ENCODE measurements at places on chromosomes 5 and 9.
A peak's percentile ranks its signal among the peaks of the same experiment; 100 is the strongest.

DNA sequence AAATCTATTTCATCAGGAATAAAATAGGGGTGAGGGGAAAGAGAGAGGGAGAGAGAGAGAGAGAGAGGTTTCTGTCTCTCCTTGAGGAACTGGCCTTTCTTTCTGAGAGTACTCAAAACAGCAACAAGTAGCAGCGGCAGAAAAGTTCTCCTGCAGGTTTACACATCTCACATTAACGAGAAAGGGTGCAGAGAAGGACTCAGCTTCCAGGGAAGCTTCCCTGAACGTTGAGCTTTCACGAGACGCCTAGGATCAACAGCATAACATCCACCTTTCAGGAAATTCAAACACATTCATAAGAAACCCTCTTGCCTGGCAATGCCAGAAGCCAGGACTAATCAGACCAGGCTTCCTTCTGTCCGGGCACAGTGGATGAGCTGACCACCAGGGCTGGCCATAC, 162.9 kb downstream of the ZDHHC21 start:
- no peak for DNase-seq

DNA sequence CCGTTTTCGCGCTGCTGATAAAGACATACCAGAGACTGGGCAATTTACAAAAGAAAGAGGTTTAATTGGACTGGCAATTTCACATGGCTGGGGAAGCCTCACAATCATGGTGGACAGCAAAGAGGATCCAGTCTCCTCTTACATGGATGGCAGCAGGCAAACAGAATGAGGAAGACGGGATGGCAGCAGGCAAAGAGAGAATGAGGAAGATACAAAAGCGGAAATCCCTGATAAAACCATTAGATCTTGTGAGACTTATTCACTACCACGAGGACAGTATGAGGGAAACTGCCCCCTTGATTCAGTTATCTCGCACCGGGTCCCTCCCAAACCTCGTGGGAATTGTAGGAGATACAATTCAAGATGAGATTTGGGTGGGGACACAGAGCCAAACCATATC, 95.0 kb downstream of the OSTF1 start:
- DNase-seq: no peak

GRCh38 chr5:79224286-79224984, 11.5 kb upstream of the JMY start:
- no peak for DNase-seq

DNA sequence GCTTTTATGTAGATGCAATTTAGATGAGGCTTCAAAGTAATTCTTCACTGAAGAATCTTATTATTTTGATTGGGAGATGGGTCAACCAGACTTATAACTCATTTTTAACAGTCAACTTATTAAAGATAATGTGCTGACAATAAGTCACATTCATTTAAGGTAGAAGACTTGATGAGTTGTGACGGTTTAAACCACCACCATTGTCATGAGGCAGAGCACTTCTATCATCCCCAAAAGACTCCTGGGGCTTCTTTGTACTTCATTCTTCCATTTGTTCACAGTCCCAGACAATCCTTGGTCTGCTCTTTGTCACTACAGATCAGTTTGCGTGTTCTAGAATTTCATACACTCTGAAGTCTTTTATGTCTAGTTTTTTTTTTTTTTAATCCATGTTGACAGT, 346.1 kb downstream of the RASEF start:
- DNase-seq: no peak

- DNase-seq: no peak
These were observed 483.4 kb downstream of the PLK2 start for GRCh38 chr5:57976506-57976905.

DNA sequence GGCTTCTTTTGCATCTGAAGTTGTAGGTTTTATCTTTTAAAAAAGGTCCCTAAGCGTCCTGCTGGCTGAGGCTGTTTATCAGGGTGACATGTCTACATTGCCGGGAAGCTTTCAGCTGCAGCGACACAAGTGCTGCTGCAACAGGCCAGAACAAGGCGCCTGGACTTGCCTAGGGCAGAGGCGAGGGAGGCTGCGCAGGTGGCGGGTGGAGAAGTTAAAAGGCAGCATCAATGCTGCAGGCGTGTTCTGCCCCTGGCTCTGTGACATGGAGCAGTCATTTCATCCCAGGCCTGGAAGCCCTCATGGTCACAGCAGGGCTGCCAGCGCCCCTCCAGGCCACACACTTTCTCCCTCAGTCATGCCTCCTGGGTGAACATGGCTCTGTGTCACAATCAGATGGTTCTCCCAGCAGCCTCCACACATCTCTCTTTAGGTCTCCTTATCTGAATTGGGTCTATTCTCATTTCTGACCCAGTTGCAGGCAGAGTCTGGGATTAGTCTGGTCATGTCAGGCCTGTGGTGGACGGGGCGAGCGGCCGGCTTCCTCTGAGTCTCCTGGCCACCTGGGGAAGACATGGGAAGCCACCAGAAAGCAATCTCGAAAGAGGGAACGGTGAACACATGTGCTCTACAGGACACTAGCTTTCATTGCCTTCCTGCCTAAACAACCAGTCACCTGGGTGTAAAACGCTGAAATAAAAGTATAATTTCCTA, 41.3 kb downstream of the IRX2 start:
- no peak for DNase-seq

DNA sequence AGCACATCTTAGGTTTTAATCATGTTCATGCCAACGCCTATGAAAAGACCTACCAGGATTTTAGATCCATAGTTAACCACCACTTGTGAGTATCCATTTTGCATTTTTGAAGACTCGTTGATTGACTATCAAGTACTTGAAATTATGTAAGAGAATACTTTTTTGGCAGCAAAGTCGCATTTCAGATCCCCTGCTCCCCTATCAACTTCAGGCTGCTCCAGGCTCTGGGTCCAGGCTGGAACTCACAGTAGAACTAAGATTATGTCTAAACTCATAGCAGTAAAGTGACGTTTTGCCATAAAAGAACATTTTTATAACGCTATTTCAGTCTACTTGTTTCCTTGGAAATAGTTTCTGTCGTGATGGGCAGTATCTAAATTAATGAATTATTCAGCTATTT, 267.7 kb downstream of the FANCC start:
- no peak for DNase-seq

- DNase-seq: no peak
These were observed 59.5 kb downstream of the ADGRV1 start for GRCh38 chr5:90618071-90618470.

DNA sequence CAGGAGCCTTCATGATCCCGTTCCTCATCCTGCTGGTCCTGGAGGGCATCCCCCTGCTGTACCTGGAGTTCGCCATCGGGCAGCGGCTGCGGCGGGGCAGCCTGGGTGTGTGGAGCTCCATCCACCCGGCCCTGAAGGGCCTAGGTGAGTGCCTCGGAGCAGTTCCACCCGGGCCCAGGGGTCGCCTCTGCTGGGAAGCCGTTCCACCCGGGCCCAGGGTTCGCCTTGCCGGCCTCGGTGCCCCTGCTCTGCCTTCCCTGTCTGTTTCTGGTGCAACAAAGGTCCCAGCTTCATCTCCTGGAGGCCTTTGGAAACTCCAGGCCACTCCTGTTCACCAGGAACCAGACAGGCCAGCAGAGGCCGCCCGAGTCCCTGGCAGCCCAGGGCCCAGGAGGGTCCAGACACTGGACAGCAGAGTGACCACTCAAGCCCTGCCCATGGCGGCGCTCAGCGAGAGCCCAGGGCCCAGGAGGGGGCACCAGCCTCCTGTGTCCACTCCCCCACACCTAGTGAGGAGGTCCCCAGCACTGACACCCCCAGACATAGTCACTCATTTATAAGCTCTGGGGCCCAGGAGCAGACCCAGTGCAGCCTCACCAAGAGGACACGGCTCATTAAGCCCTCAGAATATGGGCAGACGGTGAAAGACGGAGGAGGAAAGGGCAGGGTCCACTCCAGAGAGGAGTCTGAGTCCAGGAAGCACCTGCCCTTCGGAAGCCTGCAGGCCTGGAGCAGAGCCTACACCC, 7.5 kb downstream of the SLC6A19 start:
- no peak for DNase-seq

GRCh38 chr5:58925627-58926540, 343.0 kb downstream of the RAB3C start:
- peak; percentile 25 for DNase-seq

DNA sequence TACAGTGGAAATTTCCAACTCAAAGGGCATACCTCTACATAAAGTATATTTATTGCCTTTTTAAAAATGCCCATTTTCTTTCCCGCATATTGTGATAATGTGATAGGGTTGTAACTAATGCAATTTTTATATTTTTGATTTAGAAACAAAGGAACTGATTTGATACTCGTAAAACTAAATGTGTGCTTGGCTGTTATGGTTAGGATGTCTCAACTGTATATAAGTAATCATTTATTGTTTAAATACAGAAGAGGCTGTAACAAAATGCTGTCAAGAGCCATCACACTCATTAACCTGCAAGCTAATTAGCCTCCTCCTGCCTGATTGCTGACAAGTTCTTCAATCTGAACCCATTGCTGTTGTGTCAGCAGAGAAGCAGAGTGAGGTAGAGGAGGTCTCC, 149.2 kb downstream of the PBX3 start:
- DNase-seq: no peak

DNA sequence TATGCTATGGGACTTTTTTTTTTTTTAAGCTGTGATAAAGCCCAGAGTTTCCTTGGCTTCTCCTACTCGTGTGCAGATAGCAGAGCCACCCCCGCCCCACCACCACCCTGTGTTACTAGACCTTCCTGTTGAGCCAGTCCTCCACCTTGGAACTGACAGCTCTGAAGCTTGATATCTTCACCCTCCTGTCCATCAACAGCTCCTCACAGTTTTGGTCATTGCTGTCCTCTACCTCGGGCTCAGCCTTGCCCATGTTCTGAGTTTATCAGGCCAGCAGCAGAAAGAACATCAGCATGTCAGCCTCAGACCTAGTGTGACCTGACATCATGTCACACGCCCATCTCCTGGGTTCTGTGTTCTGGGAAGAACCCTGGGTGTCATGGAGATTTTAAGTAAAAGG, 167.1 kb upstream of the RAI14 start:
- DNase-seq: no peak

GRCh38 chr5:6080930-6081726, 297.2 kb downstream of the MED10 start:
- DNase-seq: no peak

DNA sequence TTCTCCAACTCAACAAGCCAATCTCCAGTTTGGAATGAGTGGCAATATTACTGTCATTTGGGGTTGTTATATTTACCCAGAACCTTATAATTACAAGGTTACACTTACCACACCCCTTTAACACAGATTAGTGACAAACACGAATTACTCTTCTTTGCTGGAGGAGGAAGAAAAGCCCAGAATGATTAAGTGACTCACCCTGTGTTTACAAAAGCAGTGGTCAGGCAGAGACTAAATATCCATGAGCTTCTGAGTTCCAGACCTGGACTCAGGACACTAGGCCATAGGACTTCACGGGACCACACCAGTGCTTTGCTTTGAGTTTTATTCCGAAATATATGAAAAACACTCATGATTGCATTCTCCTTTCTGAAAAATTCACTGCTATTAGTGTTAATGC, 370.8 kb downstream of the TLE1 start:
- no peak for DNase-seq

- DNase-seq: no peak
These were observed 69.8 kb downstream of the SGCD start for GRCh38 chr5:156396830-156397081.

DNA sequence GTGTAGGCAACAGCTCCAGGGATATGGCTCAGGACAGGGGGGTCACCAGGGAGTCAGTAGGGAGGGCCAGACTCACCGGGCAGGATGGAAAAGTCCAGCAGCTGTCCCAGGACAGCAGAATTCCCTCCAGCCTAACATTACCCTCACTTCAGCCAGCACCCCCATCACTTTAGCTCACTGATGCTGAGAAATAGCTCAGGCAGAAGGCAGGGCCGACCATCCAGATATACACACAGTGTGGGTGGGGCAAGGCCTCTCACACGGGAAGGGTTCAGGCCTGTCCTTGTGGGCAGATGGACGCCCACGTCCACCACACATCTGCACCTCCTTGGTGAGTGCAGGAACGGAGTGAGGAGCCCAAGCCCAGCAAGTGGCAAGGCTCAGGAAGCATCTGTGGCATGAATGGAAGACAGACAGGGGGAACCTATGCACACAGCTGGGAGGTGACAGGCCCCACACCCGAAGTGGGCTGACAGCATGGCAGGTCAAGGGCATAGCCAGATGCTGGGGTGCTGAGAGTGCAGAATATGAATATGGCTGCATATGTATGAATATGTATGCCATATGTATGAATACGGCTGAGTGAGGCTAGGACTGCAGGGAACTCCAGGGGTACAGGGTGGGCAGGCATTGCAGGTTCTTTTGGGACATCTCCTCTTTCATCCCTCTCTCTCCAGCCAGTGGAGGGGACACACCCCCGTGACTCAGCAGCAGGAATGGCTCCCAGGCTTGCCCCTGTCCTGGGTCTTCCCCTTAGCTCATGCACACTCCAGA, 17.0 kb downstream of the BICD2 start:
- DNase-seq: no peak

DNA sequence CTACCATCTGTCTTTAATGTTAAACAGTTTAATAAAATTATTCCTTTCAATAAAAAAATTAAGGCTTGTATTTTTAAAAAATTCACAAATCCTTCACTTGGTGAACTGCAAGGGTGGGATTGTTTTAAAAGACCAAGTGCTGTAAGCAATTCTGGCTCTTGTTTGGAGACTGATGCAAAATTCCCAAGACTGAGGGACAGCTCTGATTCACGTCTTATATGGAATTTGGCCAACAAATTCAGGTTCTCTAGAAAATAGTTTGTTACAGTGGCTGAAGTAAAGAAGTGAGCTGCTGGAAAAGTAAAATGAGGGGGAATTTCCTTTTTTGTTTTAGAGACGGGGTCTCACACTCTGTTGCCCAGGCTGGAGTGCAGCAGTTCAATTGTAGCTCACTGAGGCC, 58.3 kb downstream of the PRELID2 start:
- no peak for DNase-seq

DNA sequence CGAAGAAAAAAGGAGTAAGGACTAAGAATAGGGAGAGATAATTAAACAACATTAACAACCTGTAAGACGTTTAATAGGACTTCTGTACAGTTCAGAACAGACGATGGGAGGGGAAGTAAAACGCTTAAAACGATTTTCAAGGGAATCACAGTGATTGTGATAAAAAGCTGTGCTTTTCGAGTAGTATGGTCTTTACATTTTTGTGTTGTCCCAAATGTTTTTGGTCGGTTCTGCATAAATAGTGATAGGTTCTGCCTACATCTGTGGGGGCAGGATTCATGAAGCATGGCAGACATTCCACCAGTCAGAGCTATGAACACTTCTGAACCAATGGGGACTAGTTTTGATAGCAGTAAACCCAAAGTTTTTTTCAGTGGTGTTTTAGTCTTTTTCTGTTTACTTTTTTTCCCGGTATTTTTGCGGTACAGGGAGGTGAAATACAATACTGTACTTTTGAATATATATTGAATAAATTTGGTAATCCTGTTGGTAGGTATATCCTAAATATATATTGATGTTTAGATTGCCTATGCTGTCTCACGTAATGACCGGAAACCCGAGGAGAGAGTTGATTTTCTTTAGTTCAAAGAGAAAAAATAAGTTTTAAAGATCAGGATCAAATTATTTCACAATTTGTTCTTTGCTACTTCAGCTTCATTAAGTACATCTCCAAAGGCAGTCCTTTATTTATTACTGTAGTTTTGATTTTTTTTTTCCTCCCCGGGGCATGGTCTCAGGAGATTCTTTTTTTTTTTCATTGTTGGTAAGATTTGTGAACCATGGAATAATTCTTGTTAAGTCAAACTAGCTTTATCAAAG, 1.3 kb downstream of the ERBIN start:
- no peak for DNase-seq

- no peak for DNase-seq
These were observed 44.9 kb upstream of the LIFR start for GRCh38 chr5:38601133-38601862.

Data from NCI-H748 treated with DMSO at 0.1 percent for 48 hours (cell line).